ENCODE measurements at places on chromosomes 2 and 18.

DNA sequence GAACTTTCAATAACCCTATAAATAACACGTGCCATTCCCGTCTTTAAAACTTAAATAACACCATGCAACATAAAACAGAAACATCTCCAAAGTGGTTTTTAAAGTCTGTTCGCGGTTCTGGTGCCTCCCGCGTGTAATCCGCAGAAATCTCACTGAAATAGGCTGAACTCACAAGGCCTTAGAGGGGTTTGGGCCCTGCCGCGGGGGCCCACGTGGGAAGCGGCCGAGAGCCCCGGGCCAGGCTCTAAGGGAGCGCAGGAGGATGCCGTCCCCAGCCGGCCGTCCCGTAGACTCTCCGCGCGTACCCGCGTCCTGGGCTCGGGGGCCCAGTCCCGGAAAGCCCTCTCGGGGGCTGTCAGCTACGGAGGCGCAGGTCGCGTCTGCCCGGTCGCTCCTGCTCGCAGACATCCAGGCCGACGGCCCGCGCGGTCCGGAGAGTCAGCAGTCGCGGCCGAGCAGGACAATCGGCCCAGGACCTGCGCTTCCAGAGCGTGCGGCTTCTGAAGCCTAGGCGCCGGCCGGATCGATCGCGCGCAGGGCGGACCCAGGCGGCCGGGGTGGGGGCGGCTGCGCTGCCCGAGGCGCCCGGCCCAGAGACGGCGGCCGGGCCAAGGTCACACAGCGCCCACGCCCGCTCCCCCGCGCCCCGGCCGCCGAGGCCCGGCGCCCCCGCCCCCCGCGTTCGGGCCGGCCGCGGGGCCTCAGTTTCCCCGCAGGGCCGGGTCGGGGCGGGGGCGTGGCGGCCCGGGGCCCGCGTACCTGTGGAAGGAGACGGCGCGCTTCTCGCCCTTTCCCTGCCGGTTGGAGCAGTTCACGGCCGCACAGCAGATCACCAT lies 558 bp downstream of the THAP4 start:
- peak; percentile 9 for DNase-seq

DNA sequence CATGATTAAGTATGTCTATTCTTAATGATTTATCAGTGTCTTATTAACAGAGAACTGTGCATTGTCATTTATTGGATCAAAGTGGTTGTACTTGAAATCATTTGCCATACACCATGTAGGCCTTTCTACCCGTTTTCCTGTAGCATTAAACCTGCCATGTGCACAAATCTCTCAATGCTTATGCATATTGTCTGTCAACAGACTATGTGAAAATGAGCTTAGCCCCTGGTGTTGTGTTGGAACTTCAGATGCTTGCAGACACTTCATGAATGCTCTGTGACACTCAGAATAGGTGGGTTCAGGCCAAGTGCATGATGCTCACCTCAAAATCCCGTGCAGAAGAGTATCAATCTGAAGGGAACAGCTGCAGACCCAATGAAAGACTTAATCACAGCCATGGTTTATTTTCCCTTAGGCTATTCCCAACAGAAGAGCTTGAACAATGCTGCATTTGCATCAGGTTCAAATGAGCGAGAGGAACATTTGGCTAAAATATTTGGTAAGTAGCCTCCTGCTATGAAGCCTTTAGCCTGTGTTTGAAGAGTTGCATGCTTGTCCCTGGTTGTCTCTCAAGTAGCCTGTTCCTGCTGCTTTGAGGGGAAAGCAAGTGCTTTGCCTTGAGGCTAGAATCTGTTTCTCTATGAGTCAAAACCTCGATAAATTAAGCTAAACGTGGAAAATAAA lies 6.1 kb downstream of the C2orf92 start:
- DNase-seq, result no peak

DNA sequence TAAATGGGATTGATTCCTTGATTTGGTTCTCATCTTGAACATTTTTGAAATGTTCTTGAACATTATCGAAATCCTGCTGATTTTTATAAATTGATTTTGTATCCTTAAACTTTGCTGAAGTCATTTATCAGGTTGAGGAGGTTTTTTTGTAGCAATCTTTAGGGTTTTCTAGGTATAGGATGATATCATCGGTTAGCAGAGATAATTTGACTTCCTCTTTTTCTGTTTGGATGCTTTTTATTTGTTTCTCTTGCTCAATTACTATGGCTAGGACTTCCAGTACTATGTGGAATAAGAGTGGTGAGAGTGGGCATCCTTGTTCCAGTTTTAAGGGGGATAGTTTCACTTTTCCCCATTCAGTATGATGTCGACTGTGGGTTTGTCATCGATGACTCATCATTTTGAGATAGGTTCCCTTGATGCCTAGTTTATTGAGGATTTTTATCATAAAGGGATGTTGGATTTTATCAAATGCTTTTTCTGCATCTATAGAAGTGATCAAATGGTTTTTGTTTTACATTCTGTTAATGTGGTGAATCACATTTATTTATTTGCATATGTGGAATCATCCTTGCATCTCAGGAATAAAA lies 201.5 kb upstream of the ZSWIM2 start:
- DNase-seq, result no peak

GRCh38 chr2:160169988-160170387 lies 30.1 kb downstream of the ITGB6 start:
- DNase-seq, result no peak

DNA sequence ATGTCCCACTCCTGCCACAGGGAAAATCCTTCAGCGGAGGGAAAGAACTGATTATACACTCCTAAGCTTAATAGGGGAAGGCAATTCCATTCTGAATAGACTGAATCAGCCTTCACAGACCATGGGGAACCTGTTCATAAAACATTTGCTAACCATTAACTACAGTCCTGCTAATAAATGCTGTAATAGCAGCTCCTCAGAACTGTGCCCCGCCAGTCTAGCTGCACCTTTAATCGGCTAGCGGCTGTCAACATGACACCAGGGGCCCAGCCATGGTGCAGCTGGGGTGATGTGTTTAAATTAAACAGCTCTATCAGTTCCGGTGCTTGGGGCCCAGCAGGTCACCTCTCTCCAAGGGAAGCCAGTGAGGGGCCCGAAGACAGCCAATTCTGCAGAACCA lies 77.8 kb downstream of the GALNT14 start:
- no peak for DNase-seq

- no peak for DNase-seq
These were observed 128.1 kb downstream of the NCK2 start for GRCh38 chr2:105872830-105873229.

GRCh38 chr2:167420211-167420610 lies 531.9 kb downstream of the XIRP2 start:
- no peak for DNase-seq

DNA sequence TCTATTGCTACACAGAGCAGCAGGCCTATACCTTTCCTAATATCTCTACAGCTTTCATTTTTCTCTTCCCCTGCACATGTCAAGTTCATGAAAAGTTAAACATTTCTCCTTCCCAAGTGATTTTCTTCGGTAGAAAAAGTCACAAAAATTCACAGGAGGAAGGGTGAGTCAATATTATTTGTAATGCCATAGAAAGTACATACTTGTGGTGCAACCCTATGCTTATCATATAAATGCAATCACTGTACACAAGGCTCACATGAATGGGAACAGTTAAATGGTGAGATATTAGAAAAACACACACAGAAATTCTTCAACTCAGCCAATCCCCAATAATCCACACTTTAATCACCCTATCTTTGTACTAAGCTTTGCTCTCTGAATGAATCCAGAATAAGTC lies 651.6 kb downstream of the LRRTM4 start:
- no peak for DNase-seq

GRCh38 chr2:25700221-25700660 lies 26.9 kb upstream of the DTNB start:
- no peak for DNase-seq

GRCh38 chr18:49352321-49352720 lies 108.1 kb downstream of the DYM start:
- DNase-seq, result no peak

GRCh38 chr2:37635504-37636380 lies 35.7 kb downstream of the CDC42EP3 start:
- no peak for DNase-seq

- no peak for DNase-seq
These were observed 5.7 kb upstream of the WIPF1 start for GRCh38 chr2:174603280-174603679.

DNA sequence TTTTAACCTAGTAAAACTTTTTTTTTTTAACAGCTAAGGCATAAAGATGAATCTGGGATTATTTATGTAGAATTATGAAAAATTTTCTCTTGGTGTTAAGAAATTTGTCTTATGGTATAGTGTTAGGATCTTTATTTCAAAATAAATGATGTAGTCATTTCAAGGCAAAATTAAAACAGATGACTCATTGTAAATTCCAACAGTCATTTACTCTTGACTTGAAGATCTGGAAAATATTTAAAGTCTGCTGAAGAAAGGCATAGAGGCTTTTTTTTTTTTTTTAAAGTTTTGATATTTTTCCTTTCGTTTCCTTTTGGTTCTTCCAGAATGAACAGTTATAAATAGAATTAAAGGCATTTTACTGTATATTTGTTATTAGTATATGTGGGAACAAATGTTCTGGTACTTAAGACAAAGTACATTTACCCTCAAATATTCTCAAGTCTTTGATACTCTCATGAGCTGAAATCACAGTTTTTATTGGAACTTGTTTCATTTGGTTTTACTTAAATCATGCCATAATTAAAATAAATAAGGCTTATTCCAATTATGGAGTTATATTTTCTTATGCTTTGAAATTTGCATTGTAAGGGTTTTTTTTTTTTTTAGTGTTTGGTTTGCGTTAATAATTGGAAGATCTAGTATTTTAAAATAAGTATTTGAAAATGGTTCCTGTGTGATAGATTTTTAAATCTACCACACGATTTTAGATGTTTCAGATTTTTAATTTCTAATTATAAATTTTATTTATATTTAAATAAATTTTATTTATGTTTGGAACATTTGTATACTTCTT lies 29.9 kb downstream of the GLS start:
- DNase-seq, result no peak

- no peak for DNase-seq
These were observed 250.5 kb upstream of the ATP5MC3 start for GRCh38 chr2:175432021-175432420.

DNA sequence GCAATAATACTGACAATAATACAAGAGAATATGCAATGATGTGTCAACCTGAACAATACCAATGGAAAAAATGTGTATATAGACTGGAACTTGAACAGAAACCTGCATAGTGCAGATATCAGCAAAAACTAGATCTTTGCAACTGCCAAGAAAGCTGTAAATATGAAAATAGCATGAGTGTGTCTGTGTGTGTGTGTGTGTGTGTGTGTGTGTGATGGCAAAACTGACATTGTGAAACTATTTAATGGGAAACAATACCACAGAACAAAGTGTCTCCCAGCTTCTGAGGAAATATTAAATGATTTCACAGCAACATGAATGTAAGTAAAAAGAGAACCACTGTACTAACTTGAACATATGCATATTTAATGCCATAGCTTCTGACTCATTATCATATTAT lies 558.2 kb upstream of the LINC00305 start:
- no peak for DNase-seq

DNA sequence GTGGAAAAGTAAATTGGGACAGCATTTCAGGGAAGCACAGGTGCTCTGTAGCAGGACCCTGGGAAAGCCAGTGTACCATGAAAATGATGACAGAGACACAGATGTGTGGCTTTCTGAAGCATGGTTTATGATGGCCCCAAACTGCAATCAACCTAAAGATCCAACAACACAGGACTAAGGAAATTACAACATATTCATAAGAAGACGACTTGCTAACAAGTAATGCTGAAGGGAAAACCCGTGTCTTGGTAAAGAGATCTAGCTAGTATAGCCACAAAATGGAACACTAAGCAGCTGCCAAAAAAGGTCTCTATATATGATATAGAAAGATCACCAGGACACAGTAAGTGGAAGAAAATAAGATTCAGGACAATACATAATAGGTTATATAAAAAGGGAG lies 53.2 kb downstream of the UXS1 start:
- no peak for DNase-seq

DNA sequence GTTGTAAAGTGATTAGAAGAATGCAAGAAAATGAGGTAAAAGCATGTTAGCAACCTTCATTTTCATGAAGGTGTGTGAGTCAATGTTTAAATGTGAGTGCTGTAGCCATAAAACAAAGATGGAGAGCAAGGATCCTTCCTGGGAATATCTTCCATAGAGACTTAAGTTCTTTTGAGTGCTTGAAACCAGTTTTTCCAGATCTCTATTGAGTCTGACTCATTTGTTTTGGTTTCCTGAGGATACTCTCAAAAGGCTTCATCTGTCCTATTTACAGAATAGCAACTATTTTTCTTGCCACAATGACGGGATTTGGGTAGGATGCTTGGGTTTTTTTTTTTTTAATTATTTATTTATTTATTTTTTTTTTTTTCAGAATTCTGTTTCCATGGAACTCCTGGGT lies 45.9 kb upstream of the ASB1 start:
- DNase-seq, result no peak

- DNase-seq, result no peak
These were observed at the start of gene ARHGEF4 for GRCh38 chr2:130836501-130837174. ARHGEF4 (plus strand) TSS chr2:130836914; CDS start chr2:130836954, 40 bp downstream.

GRCh38 chr18:69401226-69401971 lies 711 bp downstream of the DOK6 start:
- DNase-seq, result no peak

DNA sequence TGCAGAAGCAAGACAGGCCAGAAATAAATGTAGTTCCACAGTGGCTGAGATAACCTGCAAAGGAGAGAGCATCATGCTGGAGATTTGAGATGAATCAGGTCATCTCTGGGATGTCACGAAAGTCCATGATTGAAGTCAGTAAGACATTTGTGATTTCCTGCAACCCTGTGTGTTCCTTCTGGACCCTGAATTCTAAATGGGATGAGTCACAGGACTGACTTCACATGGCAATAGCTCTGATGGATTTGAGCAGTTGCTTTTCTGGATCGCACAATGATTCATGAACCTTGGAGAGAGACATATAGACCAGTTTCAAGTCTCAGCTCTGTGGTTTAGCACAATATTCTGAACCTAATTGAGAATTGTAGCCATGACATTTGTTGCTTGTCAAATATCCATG lies 102.9 kb downstream of the TSN start:
- DNase-seq, result no peak

GRCh38 chr18:46060359-46060841 lies 11.7 kb downstream of the PSTPIP2 start:
- DNase-seq, result no peak

DNA sequence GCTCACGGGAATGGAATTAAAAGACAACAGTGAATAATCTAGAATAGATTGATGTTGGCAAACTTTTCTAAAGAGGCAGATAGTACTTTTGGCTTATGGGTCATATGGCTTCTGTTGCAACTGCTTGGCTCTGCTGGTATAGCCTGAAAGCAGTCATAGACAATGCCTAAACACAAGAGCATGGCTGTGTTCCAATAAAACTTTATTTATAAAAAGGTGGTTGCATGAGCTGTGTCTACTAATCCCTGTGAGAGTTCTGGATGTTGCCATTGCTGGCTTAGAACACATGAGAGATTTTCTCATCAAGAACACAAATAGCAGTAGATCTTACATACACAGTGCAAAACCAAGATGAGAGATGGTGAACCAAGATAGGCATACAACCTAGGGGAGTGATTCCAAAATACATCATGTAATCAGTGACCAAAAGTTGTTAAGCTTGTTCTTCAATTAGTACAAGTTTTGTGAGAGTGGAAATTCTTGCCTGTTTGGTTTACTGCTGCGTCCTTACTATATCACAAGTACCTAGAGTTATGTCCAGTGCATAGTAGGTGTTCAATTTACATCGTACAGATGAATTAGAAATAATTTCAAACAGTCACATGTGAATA lies 380.0 kb downstream of the METTL4 start:
- no peak for DNase-seq

- DNase-seq, result no peak
These were observed 1.2 kb downstream of the IMMT start for GRCh38 chr2:86193901-86194567.

- DNase-seq, result no peak
These were observed 175.7 kb downstream of the PIEZO2 start for GRCh38 chr18:10973567-10974203.
